ENCODE measurements at places on chromosomes 3 and 15.

- DNase-seq = no peak
These were observed 77.2 kb downstream of the SCN10A start for GRCh38 chr3:38738630-38739395.

GRCh38 chr3:194945508-194945907, 259.8 kb downstream of the FAM43A start:
- no peak for DNase-seq

DNA sequence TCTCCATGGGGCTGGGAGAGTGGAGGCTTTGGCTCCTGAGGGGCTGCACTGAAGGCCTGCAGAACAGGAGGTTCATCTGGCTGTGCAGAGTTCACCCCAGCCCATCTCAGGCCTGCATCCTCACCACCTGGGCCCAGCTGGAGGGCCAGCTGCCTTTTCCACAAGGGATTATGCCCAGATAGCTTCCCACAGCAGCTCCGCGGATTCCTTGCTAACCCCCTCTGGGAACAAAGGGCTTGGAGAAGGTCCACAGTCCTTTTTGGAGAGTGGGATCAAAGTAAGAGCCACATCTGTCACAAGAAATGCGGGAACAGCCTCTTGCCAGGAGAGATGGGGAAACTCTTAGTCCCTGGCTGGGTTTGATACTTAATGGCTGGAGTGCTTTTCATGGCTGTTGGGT, 164.7 kb upstream of the RGMA start:
- no peak for DNase-seq

DNA sequence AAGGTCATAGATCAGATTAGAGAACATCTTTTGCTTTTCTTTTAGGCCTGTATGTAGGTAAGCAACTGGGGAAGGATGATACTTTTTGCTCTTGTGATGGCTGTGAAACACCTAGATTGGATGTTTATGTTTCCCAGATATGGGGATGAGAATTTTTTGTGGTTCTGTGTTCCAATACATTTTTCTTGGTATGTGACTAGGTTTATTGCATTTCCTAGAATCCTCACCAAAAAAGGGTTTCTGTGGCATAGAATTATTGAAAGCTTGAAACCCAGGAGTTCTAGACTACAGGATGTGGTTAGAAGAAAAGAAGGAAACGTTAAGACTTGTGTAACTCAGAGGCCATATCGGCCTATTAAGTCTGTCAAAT, 25.8 kb downstream of the OXNAD1 start:
- DNase-seq = no peak

DNA sequence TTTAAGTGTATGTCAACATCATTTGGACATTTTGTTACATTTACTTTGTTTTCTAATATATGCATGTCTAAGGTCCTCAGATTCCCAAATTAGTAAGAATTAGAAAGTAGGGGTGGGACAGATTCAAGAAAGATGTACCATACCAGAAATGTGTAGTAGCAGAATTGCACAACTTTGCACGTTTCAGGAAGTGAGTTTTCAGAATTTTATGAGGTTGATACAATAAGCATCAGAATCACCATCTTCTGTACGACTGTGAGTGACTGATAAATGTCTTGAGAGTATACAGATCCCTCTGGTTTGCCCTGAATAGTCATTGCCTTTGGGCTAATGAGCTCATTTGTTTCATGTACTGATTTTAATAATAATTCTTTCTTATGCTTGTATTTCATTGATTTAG, 9.3 kb downstream of the ARIH2 start:
- DNase-seq = no peak

- DNase-seq = no peak
These were observed 22.4 kb downstream of the LIPC start for GRCh38 chr15:58453931-58454793.

DNA sequence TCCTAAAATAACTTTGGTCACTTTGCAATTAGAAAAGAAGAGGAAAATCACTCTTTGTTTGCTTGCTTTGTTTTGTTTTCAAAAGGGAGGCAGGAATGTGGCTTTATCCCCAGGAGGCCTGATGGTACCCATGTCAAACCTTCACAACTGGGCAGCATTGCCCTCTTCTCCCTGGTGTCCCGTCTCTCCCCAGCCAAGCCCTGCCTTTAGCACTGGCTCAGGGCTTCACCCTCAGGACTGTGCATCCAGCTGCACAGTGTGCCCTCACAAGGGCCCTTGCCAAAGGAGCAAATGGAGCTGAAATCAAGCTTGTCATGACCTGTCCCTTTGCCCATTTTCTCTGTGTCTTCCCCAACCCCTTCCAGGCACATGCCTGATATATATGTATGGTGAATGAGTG, 29.1 kb upstream of the ATP13A5 start:
- DNase-seq = no peak

DNA sequence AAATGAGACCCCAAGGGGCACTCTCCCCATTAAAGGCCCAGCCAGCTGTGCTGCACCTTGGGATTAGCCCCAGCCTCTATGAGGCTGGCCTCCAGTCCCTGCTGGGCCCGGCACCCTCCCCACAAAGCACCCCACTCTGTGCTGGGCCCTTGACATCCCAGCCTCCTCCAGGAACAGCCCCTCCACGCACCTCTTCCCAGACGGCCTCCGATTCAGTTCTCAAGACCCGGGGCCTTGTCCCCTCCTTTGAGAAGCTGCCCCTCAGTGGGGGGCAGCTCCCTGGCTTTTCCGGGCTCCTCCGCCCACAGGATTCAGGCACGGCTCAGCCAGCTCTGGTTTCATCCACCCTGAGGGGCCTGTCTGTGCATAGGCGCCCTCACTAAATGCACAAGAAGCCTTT, 144.1 kb downstream of the LRRK1 start:
- DNase-seq = no peak

GRCh38 chr3:198079771-198080520, 119.9 kb downstream of the LMLN start:
- no peak for DNase-seq

- DNase-seq = no peak
These were observed 105.7 kb upstream of the MCTP2 start for GRCh38 chr15:94125698-94126097.

GRCh38 chr15:40511472-40512133, 40.8 kb downstream of the CHST14 start:
- DNase-seq = no peak

GRCh38 chr15:66169023-66169422, 84.5 kb downstream of the MEGF11 start:
- DNase-seq = no peak

DNA sequence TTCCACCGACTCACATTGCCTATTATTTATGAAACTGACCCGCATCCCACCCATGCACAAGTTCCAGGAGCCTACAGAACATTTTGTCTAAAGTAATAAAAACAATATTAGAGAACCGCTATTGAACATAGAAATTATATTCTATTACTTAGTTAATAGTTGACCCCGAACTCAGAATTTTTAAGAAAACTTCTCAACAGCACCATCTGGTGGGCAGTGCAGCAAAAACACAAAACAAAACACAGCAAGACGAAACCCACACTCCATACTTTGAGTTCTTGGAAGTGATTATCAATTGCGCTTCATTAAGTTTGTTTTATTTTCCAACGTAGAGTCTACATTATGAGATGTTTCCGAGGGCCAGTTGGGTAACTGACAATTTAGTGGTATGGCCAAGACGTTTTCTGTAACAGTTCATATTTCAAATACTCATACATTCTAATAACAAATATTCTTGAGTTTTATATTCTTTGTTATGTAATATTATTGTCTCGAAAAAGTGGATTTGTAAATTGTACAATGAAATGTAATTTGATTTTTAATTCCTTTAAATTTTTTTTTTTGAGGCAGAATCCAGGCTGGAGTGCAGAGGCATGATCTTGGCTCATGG, 24.0 kb upstream of the C3orf70 start:
- DNase-seq = peak; percentile 15

GRCh38 chr3:191094057-191094845, 104.8 kb upstream of the OSTN start:
- DNase-seq = no peak

DNA sequence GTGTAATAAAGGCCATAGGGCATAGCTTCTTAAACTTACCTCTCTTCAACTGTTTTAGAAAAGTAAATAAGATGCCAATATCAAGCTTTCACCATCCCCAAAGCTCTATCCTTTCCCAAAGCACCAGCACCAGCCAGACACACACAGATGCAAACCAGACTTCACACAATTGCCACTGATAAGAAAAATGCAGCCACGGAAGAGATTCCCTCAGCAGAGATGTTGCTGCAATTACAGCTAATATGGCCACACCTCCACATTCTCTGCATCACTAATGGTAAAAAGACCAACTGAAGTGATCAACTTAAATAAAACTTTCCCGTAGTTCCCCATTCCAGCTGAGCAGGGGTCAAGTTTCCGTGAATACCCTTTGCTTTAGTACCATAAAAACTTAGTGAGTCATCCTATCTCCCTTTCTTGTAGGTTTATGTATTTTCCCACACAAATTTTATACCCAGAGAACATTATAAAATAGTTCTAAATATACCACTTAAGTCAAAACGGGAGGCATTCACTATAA, 64.4 kb downstream of the SLC9A9 start:
- DNase-seq = no peak

- DNase-seq = no peak
These were observed 91.7 kb upstream of the GOLGA6L4 start for GRCh38 chr15:84143753-84144314.

DNA sequence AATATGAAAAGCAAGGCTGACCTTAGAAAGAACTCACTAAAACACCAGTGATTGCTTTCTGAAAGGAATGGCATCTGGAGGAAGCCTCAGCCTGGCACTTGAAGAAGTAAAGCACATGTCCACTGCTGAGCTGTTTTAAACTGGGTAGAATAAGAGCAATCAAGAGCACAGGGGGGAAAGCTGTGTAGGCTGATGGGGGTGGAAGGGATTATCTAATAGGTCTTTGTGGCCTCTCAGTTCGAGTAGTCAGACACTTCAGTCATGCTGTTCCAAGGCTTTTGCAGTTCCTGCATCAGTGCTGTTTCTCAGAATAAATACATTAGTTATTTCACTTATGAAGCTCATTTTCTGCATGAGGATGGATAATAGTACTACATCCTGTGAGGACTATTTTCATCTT, 22.6 kb downstream of the CCDC191 start:
- no peak for DNase-seq

- DNase-seq = no peak
These were observed 15.5 kb downstream of the SRPRB start for GRCh38 chr3:133820889-133821675.

DNA sequence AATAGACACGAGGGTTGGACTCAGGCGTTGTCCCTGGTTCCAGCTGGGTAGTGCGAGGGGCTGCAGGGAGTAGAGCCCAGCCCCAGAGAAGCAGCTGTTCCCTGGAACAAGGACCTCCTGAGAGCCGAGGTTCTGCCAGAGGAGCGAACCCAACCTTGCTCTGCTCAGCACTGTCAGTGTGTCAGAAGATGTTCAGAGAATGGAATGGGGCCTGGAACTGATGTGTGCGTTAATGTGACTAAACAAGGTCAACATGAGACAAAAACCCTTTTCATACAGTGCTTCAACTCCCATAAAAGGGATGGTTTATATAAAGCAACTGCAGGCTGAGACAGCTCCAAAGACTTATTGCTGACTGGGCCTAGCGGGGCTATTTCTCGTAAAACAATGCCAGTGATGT, 35.5 kb upstream of the HACD2 start:
- no peak for DNase-seq

GRCh38 chr3:9032231-9032777, 69.0 kb upstream of the RAD18 start:
- no peak for DNase-seq

DNA sequence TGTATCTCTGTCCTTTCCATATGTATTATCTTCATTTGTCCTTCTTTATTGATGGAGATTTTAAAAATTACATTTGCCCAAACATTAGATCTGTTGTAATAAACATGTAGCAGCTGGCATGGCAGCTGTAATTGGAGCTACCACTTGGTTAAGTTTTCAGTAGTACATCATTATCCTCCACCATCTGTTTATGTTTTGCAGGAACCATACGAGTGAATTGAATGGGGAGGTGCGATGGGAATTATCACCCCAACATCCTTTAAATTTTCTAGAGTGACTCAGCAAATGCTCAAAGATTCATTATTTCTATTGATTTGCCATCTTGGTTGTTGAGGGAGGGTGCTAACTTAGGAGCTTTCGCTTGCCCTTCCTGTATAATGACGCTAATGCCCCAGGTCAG, 32.6 kb upstream of the NOX5 start:
- DNase-seq = no peak

GRCh38 chr3:127079211-127079610, 96.3 kb downstream of the PLXNA1 start:
- no peak for DNase-seq

DNA sequence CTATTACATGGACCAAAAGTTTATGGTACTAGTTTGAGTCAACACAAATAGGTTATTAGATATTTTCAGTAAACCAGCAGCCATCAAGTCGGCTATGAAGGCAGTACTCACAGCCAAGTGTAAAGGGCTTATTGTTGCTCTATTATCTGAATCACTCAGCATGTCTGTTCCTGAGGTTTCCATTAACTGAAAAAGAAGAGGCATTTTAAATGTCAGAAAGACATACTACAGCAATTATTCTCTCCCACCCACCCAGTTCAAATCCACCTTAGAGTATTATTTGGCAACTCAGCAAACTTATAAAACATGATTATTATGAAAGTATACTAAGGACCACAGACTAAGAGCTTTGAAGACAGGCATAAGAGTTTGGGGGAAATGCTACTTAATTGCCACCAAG, 93.1 kb downstream of the BTD start:
- DNase-seq = no peak

GRCh38 chr3:196440041-196440537, 7.9 kb upstream of the UBXN7 start:
- no peak for DNase-seq

DNA sequence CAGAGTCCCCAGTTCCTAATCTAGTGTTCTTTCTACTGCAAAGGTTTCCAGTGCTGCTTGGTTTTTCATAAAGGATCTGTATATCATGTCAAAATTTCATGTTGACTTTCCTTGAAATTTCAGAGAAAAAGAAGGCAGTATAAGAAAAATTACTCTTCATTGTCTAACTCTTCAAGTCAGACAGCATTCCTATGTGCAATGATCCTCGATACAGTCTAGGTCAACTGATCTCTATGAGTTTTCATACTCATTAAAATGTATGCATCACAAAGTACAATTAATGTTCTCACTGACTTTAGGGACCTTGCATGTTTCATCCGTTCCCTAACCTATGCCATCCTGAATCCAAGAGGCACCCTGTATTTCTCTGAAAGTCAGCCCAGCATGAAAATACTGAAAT, 317.3 kb downstream of the ZBTB20 start:
- DNase-seq = no peak

GRCh38 chr3:180898572-180898971, 13.9 kb upstream of the FXR1 start:
- no peak for DNase-seq

GRCh38 chr3:5133239-5134018, 11.3 kb downstream of the ARL8B start:
- no peak for DNase-seq
